ENCODE measurements at places on chromosomes 13 and 19. TPM values are rescaled to one million over a fixed set of nuclear protein-coding genes. Genes with fewer than 3 reads are reported as not detected.

FXYD1 gene
- total RNA-seq: 0.10 TPM

GFY gene
- 0.13 TPM for total RNA-seq

KLF16 gene
- total RNA-seq: 31.4 TPM

IGFL2 gene
- total RNA-seq: 0.86 TPM

TRAPPC6A gene
- 51.0 TPM for total RNA-seq

ZNF776 gene
- 4.9 TPM for total RNA-seq

VPS36 gene
- 12.1 TPM for total RNA-seq

GTF2F2 gene
- total RNA-seq: 19.4 TPM

TMEM205 gene
- 118 TPM for total RNA-seq

SIGLEC14 gene
- 0.15 TPM for total RNA-seq

FPR1 gene
- total RNA-seq: 0.19 TPM

ZNF880 gene
- total RNA-seq: 0.81 TPM

MEDAG gene
- total RNA-seq: 0.36 TPM

OXGR1 gene
- total RNA-seq: not detected

ZBTB32 gene
- total RNA-seq: not detected

CBARP gene
- total RNA-seq: 4.3 TPM

COX7A1 gene
- total RNA-seq: not detected

MED26 gene
- 5.6 TPM for total RNA-seq
